Stimulated activated CD4-positive, alpha-beta T cell treated with anti-CD3 and anti-CD28 coated beads, Interleukin-15, amount 100 ng/mL, for 48 hours (primary cell): ENCODE measurements at places on chromosomes 5 and 9.

DNA sequence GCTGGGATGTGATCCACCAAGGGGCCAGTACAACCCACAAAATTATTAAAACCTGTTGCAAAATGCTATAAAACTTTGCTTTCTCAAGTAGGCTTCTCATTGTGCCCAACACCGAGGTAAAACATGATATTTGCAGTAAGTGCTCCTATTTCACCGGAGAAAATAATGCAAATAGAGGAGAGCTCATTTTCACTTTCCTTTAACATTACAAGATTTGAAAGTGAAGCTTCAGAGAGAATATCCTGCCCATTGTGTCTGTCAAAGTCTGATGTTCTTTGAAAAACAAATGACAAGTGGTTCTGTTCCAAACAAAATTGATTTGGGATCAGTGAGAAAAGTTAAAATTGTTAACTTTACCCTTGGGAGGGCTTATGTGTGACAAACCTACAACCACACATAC, 287.1 kb downstream of the KCNN2 start:
- no peak for DNase-seq

- no peak for DNase-seq
These were observed 120.6 kb downstream of the MED27 start for GRCh38 chr9:131959056-131959455.

GRCh38 chr9:71944754-71945375, 33.4 kb downstream of the C9orf85 start:
- no peak for DNase-seq

DNA sequence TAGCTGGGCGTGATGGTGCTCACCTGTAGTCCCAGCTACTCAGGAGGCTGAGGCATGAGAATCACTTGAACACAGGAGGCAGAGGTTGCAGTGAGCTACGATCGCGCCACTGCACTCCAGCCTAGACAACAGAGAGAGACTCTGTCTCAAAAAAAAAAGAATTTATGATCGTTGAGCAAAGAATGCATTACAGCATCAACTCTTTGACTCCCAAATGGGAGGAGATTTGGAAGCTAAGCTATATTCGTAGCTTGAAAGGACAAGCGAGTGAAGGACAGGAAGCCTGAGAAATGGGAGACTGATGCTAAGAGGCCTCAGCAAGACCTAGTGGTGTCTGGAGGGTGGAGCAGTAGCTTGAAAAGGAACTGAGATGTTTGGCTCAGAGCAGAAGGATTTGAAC, 10.3 kb upstream of the CCIN start:
- DNase-seq, result no peak

DNA sequence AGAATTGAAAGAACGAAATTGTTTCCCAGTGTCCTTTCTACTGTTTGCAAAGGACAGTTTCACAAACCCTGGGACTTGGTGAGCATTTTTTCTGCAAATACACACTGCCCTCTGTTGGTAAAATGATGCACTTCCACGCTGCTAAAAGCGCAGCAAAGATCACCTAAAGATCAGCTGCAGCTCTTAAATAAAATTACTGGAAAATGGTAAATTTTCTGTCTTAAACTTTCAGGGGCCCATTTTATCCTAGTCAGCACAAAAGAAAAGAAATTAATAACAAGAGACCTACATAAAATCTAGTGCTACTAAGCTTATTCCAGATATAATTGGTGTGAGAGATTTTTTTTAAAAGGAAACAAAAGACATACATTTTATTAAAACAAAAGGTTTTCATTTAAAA, 566.0 kb downstream of the CAAP1 start:
- DNase-seq, result no peak

GRCh38 chr9:27800159-27800558, 226.9 kb upstream of the C9orf72 start:
- DNase-seq, result no peak
